DMS153 (cell line): ENCODE measurements at places on chromosomes 2 and 18.

DNA sequence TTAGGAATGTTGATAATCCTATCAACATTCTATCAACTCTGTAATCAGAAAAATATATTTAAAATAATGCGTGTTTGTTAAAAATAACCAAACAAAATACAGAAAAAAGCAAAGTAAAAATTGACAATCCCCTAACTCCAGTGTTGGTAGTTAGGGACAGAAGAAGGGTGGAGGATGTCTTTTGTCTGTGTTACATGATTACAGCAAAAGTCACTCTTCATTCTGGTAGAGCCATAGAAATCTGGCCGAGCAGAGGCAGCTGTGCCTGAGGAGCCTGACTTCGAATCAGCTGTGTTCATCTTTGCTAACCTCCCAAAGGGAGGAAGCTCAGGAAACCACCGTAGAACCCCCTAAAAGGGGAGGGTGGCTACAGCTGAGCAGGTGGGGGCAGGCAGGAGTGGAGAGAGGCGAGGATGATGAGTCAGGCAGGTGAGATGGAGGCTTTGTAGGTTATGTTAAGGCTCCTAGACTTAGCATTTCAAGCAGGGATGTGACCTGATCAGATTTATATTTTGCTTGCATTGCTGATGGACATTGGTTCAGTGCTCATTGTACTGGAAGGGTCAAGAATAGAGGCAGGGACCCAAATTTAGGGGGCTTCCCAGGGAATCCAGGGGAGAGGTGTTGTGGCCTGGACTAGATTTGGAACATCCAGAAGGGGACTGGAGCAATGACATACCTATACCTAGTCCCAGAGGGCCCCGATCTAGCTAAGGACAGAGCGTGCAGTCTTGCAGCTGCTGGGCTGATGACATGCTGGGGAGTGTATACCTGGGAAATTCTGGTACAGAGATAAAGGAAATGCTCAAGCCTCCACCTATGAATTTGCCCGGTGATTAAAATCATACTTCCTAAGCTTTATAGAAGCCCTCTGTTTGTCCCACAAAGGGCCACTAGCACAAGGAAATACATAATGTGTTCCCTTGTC lies 95.7 kb downstream of the NEDD4L start:
- DNase-seq = no peak

GRCh38 chr2:14120376-14120775 lies 512.1 kb upstream of the LRATD1 start:
- DNase-seq = no peak

GRCh38 chr18:13452388-13452811 lies 233.8 kb downstream of the LDLRAD4 start:
- no peak for DNase-seq

- peak; percentile 55 for DNase-seq
Measured at GRCh38 chr2:175004980-175005732, at the start of gene CHN1. Gene CHN1 (minus strand): TSS chr2:175005381. CDS start chr2:175004912, 469 bp downstream.

GRCh38 chr2:238461491-238461890 lies 34.8 kb downstream of the ASB1 start:
- no peak for DNase-seq

DNA sequence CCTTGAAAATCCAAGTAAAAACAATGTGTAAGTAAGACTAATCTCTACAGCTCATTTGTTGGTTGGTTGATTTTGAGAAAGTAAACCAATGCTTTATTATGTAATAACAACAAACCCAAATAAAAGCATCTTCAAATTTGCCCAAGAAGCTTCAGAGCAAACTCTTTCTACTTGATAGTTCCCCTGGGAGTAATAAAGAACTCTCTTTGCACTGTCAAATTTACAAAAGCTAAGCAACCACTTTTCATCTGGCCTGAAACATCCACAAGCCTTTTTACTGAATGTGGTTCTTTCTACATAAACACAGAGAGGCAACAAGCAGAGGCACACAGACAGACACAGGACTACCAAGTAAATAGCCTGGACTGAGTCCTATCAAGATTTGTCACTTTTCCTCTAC lies 28.8 kb upstream of the CACNB4 start:
- no peak for DNase-seq

- no peak for DNase-seq
Measured at GRCh38 chr2:2010251-2010650, 265.9 kb upstream of the PXDN start.

DNA sequence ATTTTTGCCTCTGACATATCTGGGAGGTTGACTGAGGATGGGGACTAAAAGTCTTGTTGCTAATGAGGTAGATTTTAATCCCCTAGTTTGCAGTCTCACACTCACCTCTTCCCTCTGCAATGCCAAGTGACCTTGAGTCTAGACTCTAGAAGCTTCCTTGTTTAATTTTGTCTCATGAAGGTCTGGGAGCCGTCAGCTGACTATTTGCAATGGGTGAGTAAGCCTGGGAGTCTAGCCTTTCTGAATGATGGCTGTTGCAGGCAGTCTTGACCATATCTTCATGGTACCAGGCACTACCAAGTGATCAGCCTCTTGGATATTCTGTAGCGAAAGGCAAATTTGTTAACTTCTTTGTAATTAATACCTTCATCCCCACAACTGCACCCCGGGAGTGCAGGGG lies 61.2 kb downstream of the ARHGAP15 start:
- DNase-seq = no peak

- DNase-seq = no peak
Measured at GRCh38 chr2:196276421-196276820, 105.0 kb upstream of the STK17B start.

GRCh38 chr2:200689115-200689514 lies 103.3 kb downstream of the AOX1 start:
- no peak for DNase-seq

GRCh38 chr2:26558271-26559043 lies 80.5 kb upstream of the OTOF start:
- DNase-seq = no peak

- no peak for DNase-seq
Measured at GRCh38 chr2:47300081-47300480, 102.9 kb upstream of the MSH2 start.

GRCh38 chr2:207046724-207047123 lies 107.4 kb downstream of the CPO start:
- DNase-seq = peak; percentile 59

DNA sequence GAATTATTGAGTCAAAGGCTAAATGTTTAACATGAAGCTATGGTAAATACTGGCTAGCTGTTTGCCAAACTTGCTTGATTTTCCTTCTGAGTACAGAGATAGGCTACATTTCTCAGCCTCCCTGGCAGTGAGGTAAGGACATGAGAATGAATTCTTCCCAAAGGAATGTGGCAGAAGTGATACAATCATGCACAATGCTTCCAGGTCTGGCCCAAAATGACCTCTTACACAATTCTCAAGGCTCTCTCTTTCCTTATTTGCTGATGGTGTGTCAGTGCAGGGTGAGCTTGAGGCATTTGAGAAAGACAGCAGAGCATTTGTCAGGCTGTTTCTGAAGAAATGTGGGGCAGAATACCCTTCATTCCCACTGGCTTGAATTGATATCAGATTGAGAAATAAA lies 95.6 kb upstream of the NABP1 start:
- DNase-seq = no peak

DNA sequence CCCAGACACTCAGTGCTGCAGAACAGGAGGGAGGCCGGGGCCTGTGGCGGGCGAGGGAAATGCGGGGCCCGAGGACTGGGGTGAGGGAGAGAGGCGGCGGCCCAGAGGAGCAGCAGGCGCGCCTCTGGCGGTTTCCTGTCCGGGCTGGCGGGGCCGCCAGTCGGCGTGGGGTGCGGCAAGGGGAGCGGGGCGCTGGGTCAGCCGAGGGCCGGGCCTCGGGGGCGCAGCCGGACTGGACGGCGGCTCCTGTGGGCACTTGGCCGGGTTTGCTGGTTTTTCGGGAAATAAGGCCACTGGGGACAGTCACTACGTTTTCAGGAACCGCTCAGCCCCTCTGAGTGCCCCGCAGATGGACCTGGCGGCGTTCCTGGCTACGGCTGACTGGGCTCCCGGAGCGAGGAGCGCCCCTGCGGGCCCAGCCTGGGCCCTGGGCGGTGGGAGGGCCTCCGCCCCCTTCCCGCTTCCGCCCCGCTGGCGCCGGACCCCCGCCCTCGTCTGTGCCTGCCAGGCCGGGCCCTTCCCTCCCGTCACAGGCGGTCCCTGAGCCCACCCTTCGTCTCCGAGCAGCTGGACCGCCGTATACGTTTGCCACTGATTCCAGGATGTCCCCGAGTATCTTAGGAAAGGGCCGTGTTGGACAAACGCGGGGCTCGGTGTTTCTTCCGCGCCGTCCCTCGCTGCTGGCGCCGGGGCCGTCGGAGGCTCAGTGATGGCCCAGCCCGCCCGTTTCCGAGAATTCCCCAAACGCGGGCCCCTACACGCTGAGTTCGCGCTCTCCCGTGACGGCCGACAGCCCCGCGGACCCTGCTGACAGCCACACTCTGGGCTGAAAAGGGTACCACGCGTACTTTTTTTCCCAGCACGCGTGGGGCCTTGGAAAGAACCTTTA lies 84.6 kb downstream of the FAM210A start:
- no peak for DNase-seq

GRCh38 chr2:181655519-181655918 lies 1.4 kb downstream of the CERKL start:
- DNase-seq = no peak

DNA sequence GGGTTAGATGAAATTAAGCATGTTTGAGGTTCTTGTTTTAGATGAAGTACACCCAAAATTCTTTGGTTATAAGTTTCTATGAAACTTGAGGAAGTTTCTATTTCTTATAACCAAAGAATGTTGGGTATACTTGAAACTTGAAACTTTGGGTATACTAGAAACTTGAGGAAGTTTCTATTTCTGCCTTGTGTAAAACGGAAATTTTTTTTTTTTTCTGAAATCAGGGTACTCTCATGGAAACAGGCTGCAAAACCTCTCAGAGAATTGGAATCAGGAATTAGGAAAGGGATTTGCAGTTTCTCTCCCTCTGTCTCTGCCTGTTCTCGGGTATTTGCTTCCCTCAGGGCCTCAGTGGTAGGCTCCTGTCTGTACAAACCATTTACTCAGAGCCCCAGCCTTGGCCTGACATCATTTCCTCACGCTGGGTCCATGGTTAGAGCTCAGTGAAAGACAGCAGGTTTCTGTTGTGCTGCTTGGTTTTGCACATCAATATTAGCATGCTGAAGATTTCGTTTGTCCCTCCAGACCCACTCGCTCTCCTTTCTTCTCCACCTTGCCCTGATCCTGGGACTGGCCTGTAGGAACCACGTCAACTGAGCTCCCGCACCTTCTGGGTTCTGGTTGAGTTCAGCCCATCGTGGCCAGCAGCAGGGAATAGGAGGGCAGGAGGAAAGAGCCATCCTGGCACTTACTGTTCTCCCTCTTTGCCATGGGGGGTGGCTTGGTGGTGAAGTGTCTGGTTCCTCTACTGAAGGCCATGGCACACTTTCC lies 106.4 kb downstream of the POLR1A start:
- DNase-seq = no peak

DNA sequence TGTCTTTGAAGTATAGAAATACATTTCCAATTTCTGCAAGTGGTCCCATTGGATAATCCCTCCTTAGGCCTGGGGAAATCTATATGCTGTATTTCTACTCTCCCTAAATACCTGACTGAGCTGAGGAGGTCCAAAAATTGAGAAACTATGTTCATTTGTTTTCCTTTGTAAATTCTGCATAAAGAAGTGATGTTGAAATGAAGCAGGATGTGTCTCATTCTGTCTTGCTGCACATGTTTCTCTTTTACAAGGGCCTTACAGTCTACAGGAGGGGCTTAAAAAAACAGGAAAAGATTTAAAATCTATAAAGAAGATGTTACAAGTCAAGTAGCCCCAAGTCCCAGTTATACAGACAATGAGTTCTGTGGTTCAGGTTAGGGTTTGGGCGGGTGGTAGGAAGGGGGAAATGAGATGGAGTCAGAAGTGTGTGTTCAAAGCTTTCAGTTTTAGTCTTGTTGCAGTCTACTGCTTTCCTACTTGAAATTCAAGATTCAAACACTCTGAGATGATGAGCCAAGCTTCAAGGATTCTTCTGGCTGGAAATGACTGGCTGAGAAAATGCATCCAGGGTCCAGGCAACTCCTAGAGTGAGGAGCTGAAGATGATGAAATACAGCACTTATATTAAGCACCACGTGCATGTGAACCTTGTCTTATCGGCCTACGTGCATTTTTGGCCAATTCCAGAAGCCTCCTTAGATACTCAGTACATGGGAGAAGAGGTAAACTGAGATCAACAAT lies 146.3 kb upstream of the CELF4 start:
- no peak for DNase-seq

GRCh38 chr18:8406186-8406867 lies 202.9 kb upstream of the RAB12 start:
- no peak for DNase-seq

DNA sequence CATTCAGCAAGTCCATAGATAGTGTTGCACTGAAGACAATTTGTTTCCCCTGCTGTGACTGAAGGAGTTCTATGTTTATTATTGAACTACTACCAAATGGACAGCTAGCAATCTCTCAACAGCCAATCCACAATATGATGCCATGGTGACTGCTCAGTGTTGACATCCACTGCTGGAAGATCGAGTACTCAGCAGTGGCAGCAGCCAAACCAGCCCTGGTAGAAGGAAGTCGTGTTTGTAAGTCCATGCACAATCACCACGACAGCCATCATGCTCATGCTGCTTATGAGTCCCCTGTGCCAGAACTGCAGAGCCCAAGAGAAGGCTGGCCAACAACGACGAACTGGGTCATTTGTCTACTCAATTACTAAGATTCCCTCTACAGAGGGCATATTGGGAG lies 66.4 kb downstream of the OSR1 start:
- DNase-seq = peak; percentile 68

- DNase-seq = no peak
Measured at GRCh38 chr2:28824207-28824606, 13.6 kb downstream of the SPDYA start.

DNA sequence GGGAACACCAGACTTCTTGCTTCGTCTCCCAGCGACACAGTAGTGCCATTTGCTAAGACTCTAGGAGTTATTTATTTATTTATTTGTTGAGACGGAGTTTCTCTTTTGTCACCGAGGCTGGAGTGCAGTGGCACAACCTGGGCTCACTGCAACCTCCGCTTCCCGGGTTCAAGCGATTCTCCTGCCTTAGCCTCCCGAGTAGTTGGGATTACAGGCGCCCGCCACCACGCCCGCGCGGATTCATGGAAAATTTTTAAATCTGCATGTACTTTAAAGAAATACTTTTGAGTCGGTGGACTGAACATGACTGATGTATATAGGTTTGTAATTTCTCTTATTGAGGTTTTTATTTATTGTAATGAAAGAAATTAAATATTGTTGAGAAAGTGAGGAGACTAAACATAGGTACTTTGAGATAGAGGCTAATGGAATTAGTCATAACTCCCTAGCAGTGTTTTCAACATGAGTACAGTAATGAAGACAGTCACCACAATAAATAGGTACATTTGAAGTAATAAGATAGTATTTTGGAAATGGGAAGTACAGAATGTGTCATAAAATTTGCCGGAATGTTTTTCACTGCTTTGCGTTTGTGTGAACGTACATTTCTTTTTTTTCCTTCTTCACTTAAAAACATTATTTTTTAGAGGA lies 983 bp downstream of the MTX2 start:
- DNase-seq = no peak

- DNase-seq = no peak
Measured at GRCh38 chr18:5158172-5158571, 38.9 kb downstream of the AKAIN1 start.

- DNase-seq = no peak
Measured at GRCh38 chr18:37383846-37384595, 181.6 kb downstream of the CELF4 start.

GRCh38 chr18:65753520-65753919 lies 2.7 kb downstream of the CDH7 start:
- DNase-seq = no peak
